ENCODE measurements at places on chromosomes 2 and 18. TPM values are rescaled to one million over a fixed set of nuclear protein-coding genes. Genes with fewer than 3 reads are reported as not detected.

Gene IL1R1
- 1.8 TPM for polyA plus RNA-seq

DNA sequence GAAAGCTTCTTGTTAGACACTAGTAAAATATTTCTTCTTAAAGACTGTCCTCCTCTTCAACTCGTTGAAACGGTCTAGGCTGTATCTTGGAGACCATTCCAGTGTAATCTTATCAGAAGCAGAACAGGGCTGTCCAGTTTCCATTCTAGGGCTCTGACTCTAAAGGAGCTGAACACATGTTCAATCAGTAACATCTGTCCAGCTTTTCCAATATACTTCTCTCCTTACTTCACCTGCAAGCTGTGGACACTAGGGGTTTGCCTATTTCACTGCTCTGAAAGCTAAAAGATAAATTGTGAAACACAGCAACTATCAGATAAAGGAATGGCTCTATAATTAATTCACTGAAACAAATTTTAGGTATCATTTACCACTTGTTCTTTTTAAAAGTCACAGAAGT is 73.8 kb downstream of the ZNF385B start:
- no peak for DNase-seq

DNA sequence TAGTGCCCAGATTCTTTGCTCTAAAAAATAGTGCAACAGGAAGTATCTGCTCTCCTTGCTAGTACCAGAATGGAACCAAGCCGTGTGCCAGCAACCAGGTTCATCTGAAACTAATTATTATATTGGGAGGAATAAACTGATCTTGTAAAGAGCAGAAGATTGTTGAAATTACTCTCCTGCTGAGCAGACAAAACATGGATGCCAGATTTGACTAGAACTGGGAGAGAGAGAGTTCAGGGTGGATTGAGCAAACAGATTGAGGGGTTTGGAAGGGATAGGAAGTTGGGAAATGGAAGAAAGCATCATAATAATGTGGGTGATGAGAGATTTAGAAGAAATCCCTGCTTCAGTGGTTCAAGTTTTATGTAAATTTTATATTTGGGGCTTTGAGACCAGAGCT is 160.1 kb upstream of the RASGRP3 start:
- DNase-seq = no peak

Gene DHRS9
- polyA plus RNA-seq = 12.9 TPM

Gene ST8SIA3
- not detected for polyA plus RNA-seq

Gene KIF1A
- not detected for polyA plus RNA-seq

Gene MYOM1
- 0.95 TPM for polyA plus RNA-seq

- DNase-seq = no peak
These were observed 948.8 kb downstream of the SOCS6 start for GRCh38 chr18:71237641-71238040.

- no peak for DNase-seq
These were observed 249.0 kb downstream of the SLC8A1 start for GRCh38 chr2:40202798-40203400.

Gene SMAD4
- 29.1 TPM for polyA plus RNA-seq

Gene CGREF1
- not detected for polyA plus RNA-seq

GRCh38 chr2:50126845-50127244 is 905.1 kb downstream of the NRXN1 start:
- DNase-seq = no peak
